Fibroblast of pulmonary artery (primary cell): ENCODE measurements at places on chromosomes 5 and 9.

DNA sequence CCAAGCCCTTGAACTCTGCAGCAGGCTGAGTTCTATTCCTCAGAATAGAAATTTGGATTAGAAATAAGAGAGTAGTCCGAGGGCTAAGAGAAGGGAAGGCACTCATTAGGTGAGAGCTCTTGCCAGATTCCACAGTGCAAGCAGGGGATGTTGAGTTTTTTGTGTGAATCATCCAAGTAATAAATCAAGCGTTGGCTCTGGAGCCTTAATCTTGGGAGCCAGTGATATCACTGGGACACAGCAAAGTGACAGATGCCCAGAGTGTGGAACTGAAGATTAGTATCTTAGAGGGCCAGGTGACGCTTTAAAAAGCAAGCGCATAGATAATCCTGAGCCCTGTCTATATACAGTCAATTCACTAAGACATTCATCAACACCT lies 60.3 kb downstream of the FOXD1 start:
- no peak for DNase-seq

DNA sequence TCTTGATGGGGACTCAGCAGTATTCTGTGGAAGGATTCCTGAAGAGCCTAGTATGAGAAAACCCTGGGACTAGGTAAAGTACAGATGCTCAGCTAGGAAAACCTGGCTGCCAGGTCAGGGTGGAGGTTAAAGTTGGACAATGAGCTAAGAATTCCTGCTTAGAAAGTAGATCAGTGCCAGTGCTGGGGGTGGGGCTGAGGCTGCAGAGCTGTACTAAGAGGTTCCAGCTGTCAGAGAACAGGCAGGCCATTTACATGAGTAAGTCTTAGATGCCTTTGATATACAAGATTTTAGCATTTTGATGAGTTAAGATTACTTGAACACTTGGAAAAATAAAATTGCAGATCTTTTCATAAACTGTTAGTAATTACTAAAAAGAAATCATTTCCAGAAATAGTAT lies 332.3 kb upstream of the NUDT12 start:
- no peak for DNase-seq

DNA sequence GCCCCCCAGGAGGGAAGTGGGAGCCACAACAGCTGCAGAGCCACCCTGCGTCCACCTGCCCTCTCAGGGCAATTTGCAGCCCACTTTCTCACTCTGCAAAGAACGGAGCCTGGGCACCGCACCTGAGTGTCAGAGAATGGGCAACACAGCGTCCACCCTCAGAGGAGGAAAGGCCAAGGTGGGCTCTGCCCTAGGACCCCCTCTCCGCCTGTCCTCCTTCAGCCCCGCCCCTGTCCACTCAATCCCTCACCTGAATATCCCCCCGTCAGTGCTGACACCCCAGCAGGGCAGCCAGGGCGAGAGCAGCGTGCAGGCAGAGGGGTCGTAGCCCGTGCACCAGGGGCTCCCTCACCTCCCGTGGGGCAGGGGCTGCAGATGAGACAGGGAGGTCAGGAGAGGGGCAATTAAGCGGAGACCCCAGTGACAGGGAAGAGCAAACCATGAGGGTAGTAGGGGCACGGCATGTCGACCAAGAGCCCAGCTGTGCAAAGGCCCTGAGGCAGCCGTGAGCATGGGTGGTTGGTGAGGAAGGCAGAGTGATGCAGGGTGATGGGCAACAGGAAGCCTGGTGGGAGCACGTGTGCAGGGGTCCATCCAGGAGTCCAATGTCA lies 140.3 kb downstream of the OLFM1 start:
- DNase-seq, result no peak

- no peak for DNase-seq
These were observed 362.3 kb downstream of the DMRTA1 start for GRCh38 chr9:22808876-22809275.

GRCh38 chr9:120637919-120638318 lies 58.0 kb upstream of the CDK5RAP2 start:
- no peak for DNase-seq

- DNase-seq, result no peak
These were observed 139.6 kb downstream of the GLIS3 start for GRCh38 chr9:4160249-4160648.

DNA sequence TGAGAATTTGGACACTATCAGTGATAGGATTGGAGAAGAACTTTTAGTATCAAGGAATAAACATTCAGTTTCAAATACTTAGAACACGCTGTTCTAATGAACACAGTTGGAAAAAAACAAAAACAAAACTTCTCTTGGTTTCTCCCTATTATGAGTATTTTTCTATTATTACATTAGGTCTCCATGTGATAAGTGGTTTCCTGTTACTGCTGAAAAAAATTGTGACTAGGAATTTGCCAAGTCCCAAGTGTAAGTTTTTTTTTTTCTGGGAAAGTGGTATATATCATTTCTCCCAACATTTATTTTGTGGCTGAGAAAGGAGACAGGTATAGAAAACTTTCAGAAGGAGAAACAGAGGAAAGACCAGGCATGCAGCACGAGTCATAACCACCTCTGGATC lies 41.1 kb downstream of the PCSK1 start:
- peak; percentile 59 for DNase-seq

- DNase-seq, result no peak
These were observed 46.6 kb downstream of the NR6A1 start for GRCh38 chr9:124724415-124725067.

DNA sequence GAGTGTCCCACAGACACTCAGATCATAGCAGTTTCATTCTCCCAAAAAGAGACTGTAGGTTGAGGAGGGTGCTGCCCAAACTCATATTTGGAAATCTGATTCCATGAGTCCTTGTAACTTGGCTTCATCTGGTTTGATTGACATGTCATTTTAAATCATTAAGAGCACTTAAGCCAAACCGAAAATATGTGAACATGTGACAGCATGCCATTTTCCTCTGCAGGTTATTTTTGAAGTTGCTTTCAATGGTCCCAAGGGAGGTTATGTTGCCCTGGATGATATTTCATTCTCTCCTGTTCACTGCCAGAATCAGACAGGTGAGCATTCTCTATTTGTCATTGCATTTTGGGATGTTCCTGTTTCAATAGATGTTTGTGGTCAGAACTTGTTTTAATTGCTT lies 87.6 kb downstream of the MAMDC2 start:
- no peak for DNase-seq

- DNase-seq, result peak; percentile 16
These were observed 95.0 kb downstream of the MAN2A1 start for GRCh38 chr5:109784687-109785086.

GRCh38 chr9:123642291-123643278 lies 286.6 kb downstream of the CRB2 start:
- peak; percentile 53 for DNase-seq

GRCh38 chr5:1066676-1067075 lies 45.2 kb downstream of the SLC12A7 start:
- no peak for DNase-seq

GRCh38 chr5:151509231-151509630 lies 61.8 kb downstream of the SLC36A1 start:
- no peak for DNase-seq

GRCh38 chr5:145681216-145681615 lies 153.9 kb downstream of the PRELID2 start:
- DNase-seq, result no peak

DNA sequence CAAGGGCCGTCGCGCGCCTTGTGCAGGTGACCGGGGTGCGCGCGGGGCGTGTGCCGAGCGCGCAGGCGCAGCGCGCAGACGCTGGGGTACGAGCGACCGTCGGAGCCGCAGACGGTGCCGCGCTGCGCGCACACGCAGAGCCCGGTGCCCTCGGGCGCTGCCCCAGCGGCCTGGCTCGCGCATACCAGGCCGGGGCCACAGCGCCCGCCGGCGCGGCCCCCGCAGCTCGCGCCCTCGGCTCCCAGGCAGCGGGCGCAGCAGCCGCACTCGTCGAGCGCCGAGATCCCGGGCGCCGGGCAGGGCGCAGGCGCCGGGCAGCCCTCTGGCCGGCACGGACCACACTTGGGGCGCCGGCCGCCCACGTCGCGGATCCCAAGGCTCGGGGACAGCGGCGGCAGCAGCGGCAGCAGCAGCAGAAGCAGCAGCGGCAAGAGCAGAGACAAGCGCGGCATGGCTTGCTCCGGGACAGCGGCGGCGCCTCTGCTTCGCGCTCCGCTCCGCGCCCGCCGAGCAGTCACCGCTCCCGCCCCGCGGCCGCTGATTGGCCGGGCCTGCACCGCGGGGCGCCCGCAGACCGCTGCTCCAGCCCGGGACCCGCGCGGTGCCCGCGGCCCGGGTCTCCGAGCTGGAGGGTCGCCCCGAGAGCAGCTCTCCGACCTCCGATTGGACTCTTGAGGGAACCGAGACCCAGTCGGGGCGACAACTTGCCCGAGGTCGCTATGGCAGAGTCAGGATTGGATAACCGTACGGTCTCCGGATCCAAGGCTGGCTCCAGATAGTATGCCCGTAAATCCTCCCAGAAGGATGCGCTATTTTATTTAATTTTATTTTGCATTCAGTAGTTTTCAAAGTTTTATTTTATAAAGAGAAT lies at the start of gene IGFBPL1:
IGFBPL1 (minus strand) TSS at position 482 of the 871 bp plus-strand sequence; CDS start at position 452, 30 bp downstream.
- no peak for DNase-seq

GRCh38 chr9:120693700-120694008 lies 20.6 kb downstream of the MEGF9 start:
- DNase-seq, result no peak

DNA sequence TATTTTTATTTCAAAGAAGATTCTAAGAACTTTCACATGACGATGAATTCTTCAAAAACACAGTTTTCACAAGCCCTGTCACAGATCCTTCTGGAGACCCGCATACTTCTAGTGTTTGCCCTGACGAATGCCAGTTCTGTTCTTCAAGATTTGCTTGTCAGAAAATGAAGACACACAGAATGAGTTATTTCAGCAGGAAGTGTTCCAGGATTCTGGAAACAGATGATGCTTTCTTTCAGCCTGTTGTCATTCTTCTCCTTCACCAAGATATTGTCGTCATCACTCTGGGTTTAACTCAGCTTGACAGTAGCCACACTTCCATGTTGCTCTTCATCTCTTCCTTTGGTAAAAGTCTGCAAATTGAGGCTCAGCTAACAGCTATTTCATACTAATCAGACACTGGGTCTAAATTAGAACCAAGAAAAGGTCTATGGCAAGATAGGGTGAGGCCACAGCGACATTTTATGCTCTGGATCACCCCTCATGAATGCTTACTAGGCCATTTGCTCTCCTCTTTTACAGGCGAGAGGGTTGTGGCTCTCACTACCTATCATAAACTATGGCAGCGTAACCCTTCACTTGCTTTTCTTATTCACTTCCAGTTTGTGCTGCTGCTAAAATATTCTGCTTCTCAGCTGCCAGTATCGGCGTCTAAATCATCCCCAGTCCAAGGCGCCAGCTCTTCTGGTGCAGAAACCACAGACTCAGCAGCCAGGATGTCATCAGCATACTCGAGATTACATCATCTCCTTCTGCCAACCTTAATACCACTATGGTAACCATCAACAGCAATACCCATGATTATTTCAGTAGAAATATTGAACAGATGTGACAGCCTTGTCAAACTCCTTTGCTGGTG lies 159.6 kb upstream of the TBCA start:
- peak; percentile 14 for DNase-seq

DNA sequence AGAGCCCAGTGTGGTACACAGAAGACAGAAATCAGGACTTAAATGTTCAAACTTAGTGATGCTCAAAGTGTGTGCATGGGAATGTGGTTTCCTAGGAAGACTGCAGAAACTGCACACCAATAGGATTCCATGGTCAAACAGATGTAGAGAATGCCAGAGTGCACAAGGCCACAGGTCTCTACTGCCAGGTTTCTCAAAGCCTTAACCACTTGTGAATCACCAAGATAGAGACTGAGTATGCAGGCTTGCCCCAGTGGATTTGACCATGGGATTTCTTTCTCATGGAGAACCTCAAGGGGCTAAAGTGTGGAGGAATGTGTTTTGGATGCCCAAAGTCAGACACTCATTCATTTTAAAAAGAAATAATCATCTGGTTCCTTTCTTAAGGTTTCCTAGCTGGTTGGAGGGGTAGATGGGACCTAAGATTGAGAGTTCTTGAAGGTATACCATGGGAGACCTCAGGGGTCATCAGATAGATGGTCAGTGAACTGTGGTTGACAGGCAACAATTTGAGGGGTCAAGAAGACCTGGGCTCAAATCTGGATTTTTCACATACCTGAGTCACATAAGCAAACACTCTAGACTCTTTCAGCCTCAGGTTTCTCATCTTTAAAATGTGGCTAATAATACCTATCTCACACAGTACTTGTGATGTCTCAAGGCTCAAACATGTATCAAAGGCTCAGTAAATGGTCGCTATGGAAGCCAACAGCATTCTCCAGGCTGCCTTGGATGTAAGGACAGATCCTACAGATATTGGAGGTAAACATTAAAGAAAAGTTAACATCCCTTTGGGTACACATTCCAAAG lies 81.1 kb downstream of the BOD1 start:
- DNase-seq, result peak; percentile 23

- DNase-seq, result no peak
These were observed 48.4 kb downstream of the PCA3 start for GRCh38 chr9:76812591-76812990.

- no peak for DNase-seq
These were observed 17.7 kb downstream of the C9orf40 start for GRCh38 chr9:74935008-74935407.

- DNase-seq, result no peak
These were observed 15.7 kb upstream of the SH3RF2 start for GRCh38 chr5:145920542-145921210.

DNA sequence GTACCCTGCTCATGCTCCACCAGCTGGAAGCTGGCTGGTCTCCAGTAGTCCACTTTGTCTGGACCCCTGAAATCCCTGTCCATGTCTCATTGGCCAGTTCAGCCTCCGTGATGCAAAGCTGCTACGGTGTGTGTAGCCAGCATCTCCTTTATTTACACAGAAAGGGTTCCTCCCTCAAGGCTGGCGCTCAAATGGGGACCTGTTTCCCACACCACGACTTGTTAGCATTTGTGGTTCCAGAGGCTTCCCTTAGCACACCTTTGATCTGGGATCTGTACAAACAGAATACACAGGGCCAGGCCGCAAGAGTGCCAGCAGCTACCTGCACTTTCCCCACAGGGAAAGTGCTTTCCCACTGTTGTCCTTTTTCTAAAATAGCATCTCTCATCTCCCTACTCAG lies 5.7 kb upstream of the SMU1 start:
- no peak for DNase-seq

DNA sequence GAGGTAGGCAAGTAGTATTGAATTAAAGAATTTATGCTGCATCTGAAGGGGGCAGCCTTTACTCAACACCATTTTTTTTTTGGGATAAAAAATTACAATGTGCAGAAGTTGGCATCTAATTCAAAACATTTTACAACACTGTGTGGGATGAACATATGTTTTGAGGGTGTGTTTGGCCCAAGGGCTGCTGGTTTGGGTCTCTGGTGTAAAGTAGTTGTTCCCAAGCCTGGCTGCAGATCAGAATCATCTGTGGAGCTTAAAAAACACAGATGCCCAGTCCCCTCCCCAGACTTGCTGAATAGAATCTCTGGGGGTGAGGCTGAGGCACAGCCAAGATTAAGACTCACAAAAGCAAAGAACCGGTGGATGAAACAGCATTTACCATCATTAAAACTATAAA lies 33.0 kb upstream of the PDZD2 start:
- DNase-seq, result no peak

GRCh38 chr5:8851101-8851500 lies 694.8 kb downstream of the SEMA5A start:
- no peak for DNase-seq
